NCI-H2081 treated with DMSO at 0.1 percent for 48 hours (cell line): ENCODE measurements at places on chromosomes 4 and X.

DNA sequence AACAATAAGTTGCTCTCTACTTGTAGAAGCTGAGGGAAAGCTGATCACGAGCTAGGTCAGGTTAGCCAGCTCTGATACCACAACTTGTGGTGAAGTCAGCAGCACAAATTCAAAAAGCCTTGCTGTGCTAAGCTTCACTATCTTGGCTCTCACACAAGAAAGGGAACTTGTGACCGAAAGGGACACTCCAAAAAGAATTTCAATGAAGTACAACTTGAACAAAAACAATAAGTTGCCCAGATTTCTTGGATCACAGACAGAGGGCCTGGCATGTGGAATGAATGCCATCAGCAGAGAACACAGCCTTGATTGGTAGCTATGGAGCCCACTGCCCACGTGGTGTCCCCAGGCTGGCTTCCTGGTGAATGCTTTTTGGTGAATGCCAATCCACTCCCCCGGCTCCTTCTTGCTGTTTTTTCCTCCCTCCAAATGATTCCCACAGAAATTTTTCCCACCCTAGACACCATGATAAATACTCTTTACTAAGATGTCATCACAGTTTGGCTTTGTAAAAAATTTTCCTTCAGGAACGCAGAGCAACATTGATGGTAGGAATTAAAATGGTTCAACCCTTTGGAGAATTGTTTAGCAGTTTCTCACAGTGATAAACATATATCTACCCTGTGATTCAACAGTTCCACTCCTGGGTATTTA lies 82.6 kb downstream of the ANXA3 start:
- DNase-seq, result no peak

DNA sequence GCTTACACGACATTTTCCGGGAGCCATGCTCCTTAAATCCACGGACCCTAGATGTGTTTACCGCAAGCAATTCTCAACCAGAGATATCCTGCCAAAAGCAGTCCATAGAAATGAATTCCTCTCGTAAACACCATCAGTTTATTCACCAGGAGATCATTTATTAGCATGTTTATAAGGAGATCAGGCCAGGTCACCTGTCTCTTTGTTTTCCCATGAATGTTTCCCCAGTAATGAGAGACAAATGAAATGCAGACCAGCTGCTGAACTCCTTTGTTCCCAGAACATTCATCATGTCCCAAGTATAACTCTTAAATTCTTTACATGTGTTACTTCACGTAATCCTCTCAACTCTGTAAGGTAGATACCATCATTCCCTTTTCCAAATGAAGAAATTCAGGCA lies 137.1 kb downstream of the DDX53 start:
- DNase-seq, result no peak

DNA sequence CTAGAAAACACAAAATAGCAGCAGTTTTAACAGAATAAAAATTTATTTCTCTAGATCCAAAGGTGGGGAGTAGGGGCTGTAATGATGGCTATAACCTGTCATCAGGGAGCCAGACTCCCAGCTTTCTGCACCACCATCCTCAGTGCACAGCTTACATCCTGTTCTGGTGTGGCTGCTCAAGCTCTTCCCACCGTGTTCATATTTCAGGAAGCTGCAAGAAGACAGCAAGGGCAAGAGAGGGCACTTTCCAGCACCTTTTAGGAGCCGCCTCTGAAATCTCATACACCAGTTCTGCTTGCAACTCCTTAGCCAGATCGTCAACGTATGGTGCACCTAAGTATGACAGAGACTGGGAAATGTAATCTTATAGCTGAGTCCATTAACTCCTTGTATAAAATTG lies 253.7 kb downstream of the CENPC start:
- DNase-seq, result no peak

DNA sequence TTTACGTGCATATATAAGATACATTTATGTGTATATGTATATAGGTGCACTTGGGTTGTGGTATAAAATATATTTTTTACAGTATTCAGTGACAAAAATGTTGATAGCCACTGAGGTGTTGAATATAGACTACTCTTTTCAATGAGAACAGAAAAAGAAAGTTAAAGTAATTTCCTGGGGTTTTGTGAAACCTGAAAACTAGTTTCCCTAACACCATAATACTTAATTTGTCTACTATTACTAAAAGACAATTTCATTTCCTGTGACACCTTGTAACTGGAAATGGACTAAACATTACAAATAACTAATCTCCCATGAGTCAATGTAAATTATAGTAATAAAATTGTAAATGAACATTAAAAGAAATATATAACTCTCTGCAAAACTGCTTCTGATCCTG lies 32.0 kb upstream of the MAP9 start:
- DNase-seq, result no peak

DNA sequence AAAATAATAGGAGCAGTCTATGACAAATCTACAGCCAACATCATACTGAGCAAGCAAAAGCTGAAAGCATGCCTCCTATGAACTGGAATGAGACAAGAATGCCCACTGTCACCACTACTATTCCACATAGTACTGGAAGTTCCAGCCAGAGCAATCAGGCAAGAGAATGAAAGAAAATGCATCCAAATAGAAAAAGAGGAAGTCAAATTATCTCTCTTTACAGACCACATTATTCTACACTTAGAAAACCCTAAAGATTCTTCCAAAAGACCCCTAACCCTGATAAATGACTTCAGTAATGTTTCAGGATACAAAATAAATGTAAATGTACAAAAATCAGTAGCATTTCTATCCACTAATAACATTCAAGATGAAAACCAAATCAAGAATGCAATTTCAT lies 249.0 kb downstream of the STK32B start:
- no peak for DNase-seq

- no peak for DNase-seq
These were observed 14.4 kb downstream of the WDR13 start for GRCh38 chrX:48611703-48612102.

- no peak for DNase-seq
These were observed 60.2 kb downstream of the MAOB start for GRCh38 chrX:43822014-43822413.

- no peak for DNase-seq
These were observed 100.1 kb upstream of the KLF3 start for GRCh38 chr4:38563707-38564495.

- DNase-seq, result no peak
These were observed 645 bp downstream of the AMMECR1 start for GRCh38 chrX:110317061-110317819.

- DNase-seq, result no peak
These were observed 80.6 kb downstream of the AFF1 start for GRCh38 chr4:87015416-87015815.

GRCh38 chrX:115573185-115573584 lies 12.2 kb downstream of the PLS3 start:
- no peak for DNase-seq

DNA sequence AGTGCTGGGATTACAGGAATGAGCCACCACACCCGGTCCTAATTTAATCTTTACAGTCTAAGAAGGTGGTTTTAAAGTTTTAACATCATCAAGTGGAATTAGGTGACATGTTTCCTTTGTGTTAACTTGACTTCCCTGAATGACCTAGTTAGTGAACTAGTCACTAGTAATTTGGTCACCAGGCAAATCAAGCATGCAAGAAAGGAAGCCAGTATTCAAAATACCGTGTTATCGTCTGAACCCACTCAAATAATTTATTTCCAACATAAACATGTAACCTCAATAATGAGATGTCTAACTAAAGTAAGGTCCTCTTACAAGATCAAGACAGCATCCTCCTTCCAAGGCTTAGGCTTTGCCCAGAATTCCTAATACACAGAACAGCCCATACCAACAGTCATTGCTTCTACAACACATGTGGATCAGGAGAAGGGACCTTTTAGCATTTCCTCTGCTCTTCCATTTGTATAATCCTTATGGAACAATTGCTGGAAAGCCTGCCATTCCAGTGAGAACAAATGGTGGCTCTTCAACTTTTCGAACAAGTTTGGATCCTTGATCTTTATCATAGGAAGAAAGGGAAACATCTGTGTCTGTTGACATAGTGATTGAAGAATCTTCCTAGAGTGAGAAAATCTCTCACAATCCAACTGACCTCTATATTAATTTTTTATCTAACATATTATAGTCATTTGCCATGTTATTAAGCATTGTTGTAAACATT lies 97.2 kb downstream of the ANXA3 start:
- no peak for DNase-seq

GRCh38 chrX:49071877-49072711 lies 1.7 kb downstream of the PRAF2 start:
- no peak for DNase-seq

- no peak for DNase-seq
These were observed 10.1 kb upstream of the RNF4 start for GRCh38 chr4:2458546-2459491.

GRCh38 chrX:42273387-42273786 lies 350.0 kb upstream of the CASK start:
- no peak for DNase-seq

DNA sequence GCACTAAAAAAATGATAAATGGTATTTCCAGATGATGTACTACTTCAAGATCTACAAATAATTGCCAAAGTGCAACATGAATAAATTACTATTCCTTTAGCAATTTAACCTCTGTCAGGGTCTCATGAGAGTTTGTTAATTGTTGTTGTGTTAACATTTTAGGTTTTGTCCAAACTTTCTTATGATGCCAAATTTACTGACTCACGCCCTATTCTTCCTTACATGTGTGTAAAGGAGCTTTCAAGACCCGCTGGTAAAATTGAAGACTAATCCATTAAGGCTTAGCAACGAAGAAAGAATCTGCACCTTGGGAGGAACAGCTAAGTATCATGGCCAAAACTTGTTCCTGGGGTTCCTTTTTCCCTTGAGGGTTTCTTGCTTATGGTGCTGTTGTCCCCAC lies 252.7 kb upstream of the JADE1 start:
- no peak for DNase-seq

- DNase-seq, result no peak
These were observed 58.8 kb downstream of the PPP3CA start for GRCh38 chr4:101288365-101289145.

GRCh38 chr4:113157086-113157857 lies 107.8 kb downstream of the ANK2 start:
- DNase-seq, result no peak

- DNase-seq, result no peak
These were observed 83.6 kb upstream of the GUCY1A1 start for GRCh38 chr4:155582971-155583437.

DNA sequence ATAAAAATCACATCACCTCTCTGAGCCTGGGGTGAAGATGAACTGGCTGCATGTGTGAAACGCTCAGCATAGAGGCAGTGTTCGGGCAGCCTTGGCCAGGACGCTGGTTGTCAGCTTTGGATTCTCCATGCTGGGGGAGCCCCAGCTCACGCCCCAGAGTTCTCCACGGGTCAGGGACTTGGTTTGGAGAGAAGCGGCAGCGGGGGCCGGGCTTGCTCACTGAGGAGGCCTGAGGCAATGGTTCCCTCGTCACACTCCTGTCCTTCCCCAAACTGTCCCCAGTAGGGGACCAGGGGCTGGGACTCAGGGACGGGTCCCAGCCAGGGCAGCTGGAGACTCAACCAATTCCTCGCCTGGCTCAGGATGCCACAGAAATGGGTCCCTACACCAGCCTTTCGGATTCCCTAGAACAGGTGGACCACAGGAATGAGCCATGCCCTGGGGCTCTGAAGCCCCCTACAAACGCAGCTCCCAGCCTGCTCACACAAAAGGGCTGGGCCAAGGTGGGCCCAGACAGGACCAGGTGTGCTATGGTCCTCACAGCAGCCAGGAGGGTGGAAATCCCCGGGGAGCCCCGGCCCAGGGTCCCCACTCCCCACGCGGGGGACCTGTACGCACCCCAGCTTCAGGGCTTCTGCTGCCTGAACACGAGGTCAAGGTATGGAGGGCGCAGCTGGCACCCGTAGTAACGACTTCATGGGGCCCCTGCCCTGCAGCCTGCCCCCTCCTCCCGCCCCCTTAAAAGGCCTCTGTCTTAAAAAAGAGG lies 1.4 kb downstream of the MXD4 start:
- no peak for DNase-seq

- DNase-seq, result no peak
These were observed 87.0 kb downstream of the EFNB1 start for GRCh38 chrX:68915778-68916177.

DNA sequence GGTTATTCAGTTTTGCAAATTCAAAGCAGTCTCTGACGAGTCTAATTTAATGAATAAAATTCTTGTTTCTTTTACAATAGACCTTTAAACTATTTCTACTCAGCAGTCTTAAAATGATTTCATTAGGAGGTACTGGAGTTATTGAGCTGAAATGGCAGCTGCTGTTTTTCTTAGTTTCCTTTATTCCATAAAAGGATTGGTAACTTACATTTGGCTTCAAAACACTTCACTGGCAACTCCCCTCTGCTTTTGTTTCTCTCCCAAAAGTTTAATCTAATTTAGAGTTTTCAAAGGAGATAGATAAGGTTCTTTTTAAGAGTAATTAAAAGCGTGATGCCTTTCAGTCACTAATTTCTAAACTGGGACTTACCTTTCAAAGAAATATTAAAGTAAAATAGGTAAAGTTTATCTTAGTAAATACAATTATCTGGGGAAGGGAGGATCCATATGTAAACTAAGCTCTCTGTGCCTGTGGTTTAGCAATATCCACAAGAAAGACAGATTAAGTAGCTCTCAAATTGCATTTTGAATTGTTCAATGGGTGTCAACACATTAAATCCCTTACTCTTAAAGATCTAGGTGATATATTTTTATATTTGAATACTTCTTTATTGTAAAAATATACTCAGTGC lies 17.1 kb upstream of the PCDH10 start:
- no peak for DNase-seq

DNA sequence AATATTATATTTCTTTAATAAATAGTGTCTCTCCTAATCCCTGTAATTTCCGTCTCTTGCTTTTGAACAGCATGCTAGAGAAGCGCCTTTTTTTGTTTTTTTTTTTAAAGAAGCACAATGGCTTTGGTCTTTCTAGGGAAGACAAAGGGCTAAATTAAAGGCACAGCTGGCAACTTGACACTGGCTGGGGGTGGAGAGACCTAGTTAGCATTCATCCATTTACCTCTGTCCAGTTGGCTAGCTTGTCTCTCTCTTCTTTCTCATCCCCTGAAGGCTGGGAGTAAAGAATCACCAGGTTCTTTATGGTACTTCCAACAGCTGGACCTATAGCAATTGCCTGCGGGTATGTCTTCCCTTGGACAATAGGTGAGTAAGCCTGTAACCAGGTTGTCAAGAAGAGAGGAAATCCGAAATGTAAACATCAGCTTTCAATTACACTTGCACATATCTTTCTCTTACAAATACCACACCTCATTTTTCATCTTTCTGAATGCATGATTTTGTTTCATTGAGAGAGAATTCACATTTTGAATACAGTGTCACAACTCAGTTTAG lies 178.4 kb upstream of the GPR101 start:
- DNase-seq, result no peak

- DNase-seq, result no peak
These were observed 71.0 kb upstream of the NKX1-1 start for GRCh38 chr4:1477045-1477840.

- DNase-seq, result no peak
These were observed 211.4 kb downstream of the FMR1NB start for GRCh38 chrX:148192547-148192946.
